KBM-7 (cell line): ENCODE measurements at places on chromosomes 4 and X.

GRCh38 chrX:136199365-136199764 lies 51.8 kb downstream of the MAP7D3 start:
- no peak for DNase-seq

- no peak for DNase-seq
These were observed 204.8 kb upstream of the LDB2 start for GRCh38 chr4:17103231-17103630.

DNA sequence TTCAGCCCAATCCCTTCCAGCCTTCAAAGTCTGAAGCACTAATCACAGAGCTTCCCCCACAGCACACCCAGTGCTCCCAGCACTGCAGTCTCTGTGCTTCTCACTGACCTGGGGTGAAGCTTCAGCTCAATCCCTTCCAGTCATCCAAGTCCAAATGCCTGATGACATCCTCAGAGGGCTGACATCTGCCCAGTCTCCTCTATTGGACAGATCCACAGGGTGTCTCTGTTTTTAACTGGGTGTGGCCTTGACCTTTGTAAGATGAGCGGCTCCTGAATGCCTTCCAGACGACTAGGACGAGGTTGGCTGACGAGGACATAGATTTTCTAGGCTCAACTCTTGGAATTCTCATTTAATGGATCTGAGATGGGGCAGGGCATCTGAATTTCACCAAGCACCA lies 7.6 kb upstream of the SLC2A9 start:
- DNase-seq: no peak

DNA sequence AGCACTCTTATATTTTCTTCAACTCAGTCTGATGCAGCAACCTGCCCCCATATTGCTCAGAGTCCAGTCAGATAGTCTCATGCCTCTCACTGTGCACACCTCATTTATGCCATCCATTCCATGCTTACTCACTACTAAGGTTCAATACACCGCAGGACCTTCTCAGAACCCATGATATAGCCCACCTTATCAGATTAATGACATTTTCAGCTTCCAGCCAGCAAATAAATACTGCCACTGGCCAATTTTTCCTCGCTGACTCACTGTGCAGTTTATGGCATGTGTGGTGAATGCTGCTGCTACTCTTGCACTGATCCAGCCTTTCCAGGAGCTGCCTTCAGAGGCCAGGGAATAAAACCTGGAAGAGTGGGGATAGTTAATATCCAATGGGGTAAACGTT lies 380.6 kb upstream of the SPOCK3 start:
- no peak for DNase-seq

GRCh38 chr4:85939595-85939994 lies 420.3 kb downstream of the MAPK10 start:
- DNase-seq: no peak

GRCh38 chrX:340641-341423 lies 22.2 kb upstream of the GTPBP6 start:
- DNase-seq: no peak

DNA sequence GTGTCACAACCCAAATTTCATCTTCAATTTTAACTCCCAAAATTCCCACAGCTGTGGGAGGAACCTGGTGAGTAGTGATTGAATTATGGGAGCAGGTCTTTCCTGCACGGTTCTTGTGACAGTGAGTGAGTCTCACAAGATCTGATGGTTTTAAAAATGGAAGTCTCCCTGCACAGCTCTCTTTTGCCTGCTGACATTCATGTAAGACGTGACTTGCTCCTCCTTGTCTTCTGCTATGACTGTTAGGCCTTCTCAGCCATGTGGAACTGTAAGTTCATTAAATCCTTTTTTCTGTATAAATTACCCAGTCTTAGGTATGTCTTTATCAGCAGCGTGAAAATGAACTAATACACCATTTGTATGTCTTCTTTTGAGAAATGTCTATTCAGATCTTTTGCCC lies 13.0 kb upstream of the BLTP1 start:
- no peak for DNase-seq

GRCh38 chr4:40909363-40909876 lies 159.7 kb downstream of the NSUN7 start:
- no peak for DNase-seq

- DNase-seq: no peak
These were observed 35.1 kb downstream of the RPS6KA3 start for GRCh38 chrX:20231598-20231997.

- no peak for DNase-seq
These were observed 89.2 kb downstream of the TMEM144 start for GRCh38 chr4:158299459-158300007.

- peak; percentile 39 for DNase-seq
These were observed 797 bp downstream of the PKD2 start for GRCh38 chr4:88008122-88008742.

- DNase-seq: no peak
These were observed 678.6 kb upstream of the TENM3 start for GRCh38 chr4:181564625-181565024.

DNA sequence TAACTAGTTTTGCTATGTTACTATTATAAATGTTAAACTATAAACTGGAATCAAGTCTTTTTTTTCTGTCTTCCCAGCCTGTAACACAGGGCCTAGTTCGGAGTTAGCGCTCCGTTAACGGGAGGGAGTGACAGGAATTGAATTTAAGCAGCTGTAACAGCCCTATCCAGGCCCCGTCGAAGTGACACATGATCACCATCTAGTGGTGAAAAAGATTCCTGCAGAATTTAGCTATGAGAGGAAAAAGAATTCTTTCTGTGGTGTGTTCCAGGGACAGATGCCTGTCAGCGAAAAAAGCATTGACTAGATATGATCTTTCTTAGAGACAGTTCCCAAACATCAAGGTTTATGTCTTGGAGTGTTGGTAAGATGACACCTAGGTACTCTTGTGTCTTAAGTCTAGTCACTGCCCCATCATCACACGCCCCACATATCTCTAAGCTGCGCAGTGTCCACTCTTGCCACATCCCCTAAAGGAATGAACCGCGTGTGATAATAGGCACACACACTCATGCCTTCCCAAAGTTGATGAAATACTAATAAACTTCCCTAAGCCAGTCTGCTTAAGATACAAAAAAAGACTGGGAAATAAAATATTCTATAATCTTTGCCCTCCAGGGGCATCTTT lies 2.1 kb downstream of the GAB3 start:
- DNase-seq: peak; percentile 95

- DNase-seq: no peak
These were observed 286.8 kb downstream of the USP46 start for GRCh38 chr4:52372269-52372668.

- DNase-seq: no peak
These were observed 40.4 kb downstream of the CPEB2 start for GRCh38 chr4:15042529-15043167.

DNA sequence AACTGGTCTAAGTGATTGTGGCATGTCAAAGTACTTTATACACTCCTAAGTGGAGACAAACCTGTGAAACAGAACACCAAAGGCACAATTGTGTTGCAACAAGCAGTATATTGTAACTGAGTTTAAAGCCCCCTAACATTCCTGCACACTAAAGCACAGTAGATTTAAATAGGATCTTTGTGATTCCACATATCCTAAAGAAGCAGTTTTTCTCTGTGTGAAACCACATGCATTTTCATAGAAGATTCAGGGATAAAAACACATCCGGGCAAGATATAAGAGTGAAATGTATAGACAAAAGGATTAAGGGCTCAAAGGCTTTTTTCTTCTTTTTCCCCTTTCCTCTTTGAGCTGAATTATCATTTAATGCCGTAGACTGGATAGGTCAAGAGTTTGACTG lies 82.2 kb downstream of the ANK2 start:
- DNase-seq: no peak

DNA sequence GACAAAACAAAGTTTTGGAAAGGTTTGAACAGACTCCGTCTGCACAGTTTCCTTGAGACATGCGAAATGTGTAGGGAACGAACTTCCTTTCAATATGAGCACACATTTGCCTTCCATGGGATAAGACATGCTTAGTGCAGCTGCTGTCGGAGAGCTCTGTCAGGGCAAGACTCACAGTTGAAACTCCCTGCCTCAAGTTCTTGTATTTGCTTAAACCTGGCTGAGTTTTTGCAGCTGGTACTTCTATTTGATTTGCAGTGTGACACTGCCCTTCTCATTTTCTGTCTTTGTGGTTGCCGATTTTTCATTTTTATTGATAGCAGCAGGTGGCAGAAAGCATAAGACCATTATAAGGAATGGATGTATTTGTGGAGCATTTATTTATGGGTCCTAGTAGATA lies 18.2 kb upstream of the RHOH start:
- DNase-seq: no peak

GRCh38 chr4:170025523-170026252 lies 507 bp downstream of the MFAP3L start:
- no peak for DNase-seq

- no peak for DNase-seq
These were observed 257.7 kb downstream of the THOC2 start for GRCh38 chrX:123475068-123475724.

DNA sequence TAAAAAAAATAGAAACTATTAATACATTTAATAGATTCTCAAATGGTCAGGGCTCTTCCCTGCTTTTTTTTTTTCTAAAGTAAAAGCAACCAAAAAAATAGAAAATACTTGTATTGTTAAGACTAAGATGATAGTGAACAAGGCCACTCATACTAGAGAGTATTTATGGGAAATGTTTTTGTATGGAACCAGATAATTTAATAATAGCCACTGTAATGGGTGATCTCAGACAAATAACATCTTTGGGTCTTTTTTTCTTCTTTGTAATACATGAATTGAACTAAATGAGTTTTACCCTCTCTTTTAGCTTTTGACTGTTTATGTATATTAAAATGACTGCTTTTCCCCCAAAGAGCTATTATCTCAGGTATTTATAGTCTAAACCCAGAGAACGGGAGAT lies 92.1 kb upstream of the ELOVL6 start:
- no peak for DNase-seq

- DNase-seq: peak; percentile 40
These were observed 534 bp downstream of the MSX1 start for GRCh38 chr4:4859799-4860599.
